Stimulated activated CD4-positive, alpha-beta T cell treated with anti-CD3 and anti-CD28 coated beads, Interleukin-4, amount 100 ng/mL, for 1 hour (primary cell): ENCODE measurements at places on chromosomes 2 and 18.

- no peak for DNase-seq
Measured at GRCh38 chr18:6031002-6031401, 135.7 kb upstream of the TMEM200C start.

- DNase-seq, result no peak
Measured at GRCh38 chr2:139529080-139529479, 748.9 kb upstream of the NXPH2 start.

GRCh38 chr2:2333076-2333475, 2.0 kb upstream of the MYT1L start:
- DNase-seq, result no peak

GRCh38 chr18:76979906-76980305, 152.7 kb downstream of the MBP start:
- DNase-seq, result no peak

DNA sequence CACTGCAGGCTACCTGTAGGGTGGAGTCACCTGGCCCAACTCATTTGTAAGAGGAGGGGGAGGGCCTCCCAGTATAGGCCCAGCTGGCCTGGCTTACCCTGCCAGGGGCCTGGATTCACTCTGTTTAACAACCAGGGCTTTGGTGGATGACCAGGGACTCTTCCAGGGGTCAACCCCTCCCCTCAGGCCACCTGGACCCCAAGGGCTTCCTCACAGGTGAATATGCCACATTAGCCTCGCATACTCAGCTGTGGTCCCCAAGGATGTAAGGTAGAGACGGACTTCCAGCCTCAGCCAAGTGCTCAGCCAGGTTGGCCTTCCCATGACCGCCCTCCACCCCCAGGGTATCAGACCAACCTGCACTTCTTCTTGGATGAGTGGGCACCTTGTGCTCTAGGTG, 8.8 kb upstream of the SH3RF3 start:
- no peak for DNase-seq

- DNase-seq, result no peak
Measured at GRCh38 chr18:56258178-56258577, 380.2 kb downstream of the TXNL1 start.

DNA sequence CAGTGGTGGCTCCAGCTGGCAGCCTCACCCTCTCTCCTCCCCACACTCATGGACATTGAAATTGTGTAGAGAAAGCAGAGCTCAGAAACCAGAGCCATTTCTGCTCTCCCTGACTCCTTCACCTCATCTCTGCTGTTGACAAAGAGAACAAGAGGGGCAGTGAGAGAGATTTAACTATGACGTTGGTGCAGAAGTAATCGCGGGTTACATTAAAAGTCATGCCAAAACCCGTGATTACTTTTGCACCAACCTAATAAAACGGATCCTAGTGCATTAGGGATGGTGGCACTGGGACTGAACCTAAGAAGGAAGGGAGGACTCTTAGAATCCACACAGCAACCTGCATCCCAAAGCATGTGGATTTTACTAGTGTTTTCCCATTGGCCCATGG, 113.3 kb upstream of the CDC42EP3 start:
- no peak for DNase-seq

- DNase-seq, result no peak
Measured at GRCh38 chr2:85680707-85681371, 12.8 kb upstream of the SFTPB start.

DNA sequence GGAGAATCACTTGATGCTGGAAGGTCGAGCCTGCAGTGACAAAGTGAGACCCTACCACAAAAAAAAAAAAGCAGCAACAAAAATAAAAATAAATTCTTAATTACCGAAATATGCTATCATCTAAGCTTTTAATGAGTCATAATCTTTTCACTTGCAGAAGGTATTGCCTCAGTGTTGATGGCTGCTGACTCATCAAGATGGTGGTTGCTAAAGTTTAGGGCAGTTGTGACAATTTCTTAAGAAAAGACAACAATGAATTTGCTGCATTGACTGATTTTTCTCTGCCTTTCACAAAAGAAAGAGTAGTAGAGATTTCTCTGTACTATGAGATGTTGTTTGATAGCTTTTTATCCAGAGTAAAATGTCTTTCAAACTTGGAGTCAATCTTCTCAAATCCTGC, 1809.0 kb downstream of the SUCLG1 start:
- no peak for DNase-seq

DNA sequence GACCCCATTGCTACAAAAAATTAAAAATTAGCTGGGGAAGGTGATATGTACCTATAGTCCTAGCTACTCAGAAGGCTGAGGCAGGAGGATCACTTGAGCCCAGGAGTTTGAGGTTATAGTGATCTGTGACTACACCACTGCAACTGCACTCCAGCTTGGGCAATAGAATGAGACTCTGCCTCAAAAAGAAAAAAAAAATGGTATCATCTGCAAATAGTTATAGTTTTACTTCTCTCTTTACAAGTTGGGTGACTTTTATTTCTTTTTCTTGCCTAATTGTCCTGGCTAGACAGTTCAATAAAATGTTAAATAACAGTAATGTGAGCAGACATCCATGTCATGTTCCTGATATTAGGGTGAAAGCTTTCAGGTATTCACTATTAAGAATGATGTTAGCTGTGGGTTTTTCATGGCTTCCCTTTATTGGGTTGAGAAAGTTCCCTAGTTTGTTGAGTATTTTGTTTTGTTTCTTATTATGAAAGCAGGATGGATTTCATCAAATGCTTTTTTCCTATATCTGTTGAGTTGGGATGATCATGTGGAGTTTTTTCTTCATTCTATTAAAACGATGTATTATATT, 24.9 kb upstream of the ACOXL start:
- no peak for DNase-seq

DNA sequence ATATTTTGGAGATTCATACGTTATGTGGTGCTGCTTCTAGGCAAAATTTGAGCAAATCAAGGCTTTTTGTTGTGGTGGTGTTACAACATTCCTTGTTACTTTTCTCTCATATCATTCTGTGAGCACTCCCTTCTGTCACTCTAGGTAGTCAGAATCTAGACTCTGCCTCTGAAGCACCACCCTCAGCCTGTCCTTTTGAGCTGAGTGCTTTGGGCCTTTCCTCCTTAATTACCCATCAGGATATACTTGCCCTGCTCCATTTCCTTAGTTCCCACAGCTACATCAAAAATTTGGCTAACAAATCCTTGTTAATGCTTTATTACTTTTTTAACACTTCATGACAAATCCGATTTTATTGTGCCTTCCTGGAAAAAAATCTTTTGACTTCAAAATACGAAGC, 289.6 kb downstream of the CALCRL start:
- DNase-seq, result no peak

DNA sequence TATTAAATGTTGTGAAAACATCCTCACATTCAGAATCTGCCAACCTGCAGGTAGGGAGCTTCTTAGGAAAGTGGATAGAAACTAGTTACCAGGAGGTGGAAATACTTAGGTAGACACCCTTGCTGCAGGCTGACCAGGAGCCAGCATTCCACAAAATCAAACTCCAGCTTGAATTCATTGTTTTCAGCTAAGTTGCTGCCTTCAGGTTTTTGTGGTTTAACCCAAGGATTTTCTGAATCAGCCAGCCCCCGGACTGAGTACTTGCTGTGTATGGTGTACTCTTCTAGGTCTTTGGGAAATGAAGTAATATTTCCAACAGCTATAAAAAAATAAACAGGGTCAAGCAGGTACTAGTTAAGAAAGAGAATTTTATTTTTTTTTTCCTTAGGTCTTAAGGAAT, 192.1 kb upstream of the CHST9 start:
- DNase-seq, result no peak

- no peak for DNase-seq
Measured at GRCh38 chr18:48077291-48077690, 146.8 kb upstream of the SMAD2 start.

GRCh38 chr2:24512404-24512803, 21.4 kb downstream of the NCOA1 start:
- no peak for DNase-seq

DNA sequence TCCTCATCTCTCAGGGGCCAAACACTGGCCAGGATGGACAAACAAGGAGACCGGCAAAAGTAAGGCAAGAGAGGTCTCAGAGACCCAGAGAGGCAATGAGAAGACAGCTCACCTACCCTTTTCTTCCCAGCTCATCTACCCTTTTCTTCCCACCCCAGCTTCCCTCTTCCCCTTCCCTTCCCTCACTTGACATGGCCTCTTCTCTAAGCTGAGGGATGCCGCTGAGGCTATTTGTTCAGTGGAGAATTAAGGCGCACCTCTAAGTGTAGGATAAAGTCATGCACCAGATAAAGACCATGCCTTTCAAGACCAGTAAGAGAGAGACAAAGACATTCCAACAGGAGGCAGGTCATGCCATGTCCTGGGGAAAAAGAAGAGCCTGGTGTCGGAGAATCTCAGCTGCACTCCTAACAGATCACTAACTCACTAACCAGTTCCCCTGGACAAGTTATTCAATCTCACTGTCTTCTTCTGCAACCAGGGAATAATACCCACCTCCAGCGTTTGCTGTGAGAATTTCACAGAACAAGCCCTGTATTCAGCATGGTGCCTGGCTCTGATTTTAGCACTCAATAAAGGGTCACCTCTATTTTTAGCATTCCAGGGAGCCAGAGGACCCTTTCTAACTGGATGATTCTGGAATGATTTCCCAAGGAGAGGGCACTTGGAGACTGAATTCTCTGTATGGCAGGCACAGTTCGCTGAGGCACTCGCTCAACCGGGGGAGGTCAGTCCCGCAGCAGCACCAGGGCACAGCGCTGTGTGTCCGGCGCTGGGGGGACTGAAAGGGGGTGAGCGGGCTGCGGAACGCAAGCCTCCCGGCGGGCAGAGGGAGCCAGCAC, 3.0 kb upstream of the FOSL2 start:
- DNase-seq, result no peak

DNA sequence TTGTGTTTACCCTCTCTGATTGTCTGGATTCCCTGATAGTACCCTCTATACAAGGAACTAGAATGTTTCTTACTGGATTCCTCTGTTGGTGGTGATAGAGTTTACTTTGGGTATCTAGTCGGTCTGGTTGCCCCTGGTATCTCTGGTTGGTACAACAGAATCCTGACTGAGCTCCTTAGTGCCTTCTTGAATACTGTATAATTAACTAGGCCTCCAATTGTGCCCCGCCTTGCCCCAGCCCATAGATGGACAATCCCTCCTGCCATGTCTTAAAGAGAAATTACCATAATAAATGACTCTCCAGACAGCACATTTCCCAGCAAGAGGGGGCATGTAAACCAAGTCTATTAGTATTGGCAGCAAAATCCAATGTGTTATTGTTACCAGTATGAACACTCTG, 2.3 kb downstream of the SCN1A start:
- no peak for DNase-seq

- no peak for DNase-seq
Measured at GRCh38 chr2:42116195-42117181, 52.7 kb upstream of the EML4 start.

DNA sequence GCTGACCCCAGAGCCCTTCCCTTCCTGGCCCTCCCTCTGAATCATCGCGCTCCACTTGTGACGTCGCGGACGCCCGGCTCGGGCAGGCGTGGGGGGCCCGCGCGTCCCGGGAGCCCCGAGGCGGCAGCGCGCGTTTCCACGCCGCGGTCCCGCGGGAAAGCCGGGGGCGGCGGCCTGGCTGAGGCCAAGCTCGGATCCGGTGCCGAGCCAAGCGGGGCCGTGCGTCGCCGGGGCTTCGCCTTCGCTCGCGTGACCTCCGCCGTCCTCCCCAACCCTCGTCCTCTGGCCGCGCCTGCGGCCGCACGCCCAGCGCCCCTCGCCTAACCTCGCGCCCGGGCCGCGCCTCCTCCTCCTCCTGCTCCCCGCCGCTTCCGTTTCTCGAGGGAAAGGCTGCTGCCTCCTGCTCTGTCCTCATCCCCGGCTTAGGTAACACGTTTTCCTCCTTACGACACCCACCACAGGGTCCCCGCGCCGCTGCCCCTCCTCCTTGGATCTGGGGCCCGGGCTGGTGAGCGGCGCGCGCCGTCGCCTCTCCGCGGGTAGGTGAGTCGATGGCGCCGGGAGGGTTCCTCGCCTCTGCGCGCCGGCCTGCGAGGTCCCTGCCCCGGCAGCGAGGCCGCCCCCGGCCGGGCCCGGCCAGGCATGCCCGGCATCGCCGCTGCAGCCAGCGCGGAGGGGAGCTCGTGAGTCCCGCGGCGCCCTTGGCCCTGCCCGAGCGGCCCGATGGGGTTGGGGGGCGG, at the start of gene INPP1:
Gene INPP1, plus strand, starts transcription at position 54 of the 740 bp plus-strand sequence. CDS start 16,514 bp downstream, outside the sequence.
- peak; percentile 46 for DNase-seq

DNA sequence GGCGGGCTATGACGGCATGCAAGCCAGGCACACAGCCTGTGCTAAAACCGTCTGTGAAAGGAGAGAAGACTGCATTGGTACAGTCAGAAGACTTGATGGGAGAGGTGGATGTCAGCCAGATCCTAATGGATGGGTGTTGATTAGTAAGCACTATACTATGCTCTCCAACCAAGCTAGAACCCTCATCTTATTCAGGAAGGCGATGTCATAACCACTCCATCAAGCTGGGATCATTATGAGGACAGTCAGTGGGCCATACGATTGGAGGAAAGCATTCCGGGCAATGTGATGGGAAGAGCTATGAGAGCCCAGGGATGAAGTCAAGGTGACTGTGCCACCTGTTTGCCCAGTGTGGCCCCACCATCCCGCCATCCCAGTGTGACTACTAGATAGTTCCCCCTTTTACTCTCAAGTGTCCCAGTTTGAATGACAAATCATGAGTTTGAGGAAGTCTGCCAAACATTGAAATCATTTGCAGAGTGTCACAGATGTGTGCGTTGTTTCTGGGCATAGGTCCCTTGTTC, 66.4 kb downstream of the MRPS9 start:
- no peak for DNase-seq

GRCh38 chr2:216002101-216002678, 11.2 kb downstream of the MREG start:
- no peak for DNase-seq

DNA sequence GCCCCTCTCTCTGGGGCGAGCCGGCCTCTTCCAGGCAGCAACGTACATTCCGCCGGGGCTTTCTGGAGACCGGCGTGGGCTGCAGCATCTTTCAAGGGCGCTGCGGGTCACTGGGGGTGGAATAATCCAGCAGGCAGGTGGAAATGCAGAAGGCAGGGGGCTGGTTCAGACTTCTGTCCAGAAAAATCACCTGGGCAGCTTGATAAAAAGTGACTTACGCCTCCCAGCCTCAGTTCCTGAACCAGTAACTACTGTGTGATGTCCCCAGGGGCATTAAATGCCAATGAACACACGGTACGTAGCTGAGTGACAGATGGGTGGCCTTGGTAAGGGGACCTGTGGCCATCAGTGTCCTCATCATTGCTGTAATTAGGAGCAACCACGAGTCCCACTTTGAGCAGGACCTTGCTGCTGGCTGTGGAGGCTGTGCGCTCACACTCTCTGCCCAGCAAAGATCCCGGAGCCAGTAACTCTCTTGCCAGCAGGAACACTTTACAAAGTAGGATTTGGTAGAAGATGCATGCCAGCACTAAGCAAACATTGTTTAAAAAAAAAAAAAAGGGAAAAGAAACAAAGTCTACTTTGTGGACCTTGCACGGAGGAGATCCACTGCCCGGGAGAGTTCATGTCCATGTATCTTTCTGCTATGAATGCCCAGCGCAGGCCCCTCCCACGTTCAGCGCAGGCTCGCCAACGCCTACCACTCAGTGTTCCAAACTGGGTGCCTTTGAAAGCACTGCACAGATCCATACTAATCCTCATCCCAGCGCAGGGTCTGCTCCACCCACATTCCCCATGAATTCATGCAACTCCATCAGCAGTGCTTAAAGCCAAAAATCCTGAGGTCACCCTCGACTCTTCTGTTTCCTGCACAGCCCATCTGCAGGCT, 177.3 kb downstream of the HDAC4 start:
- no peak for DNase-seq
